ENCODE measurements at places on chromosomes 6 and 20. TPM values are rescaled to one million over a fixed set of nuclear protein-coding genes. Genes with fewer than 3 reads are reported as not detected.
A peak's percentile ranks its signal among the peaks of the same experiment; 100 is the strongest.

The SAMD5 gene
- total RNA-seq, result 1.3 TPM

DNA sequence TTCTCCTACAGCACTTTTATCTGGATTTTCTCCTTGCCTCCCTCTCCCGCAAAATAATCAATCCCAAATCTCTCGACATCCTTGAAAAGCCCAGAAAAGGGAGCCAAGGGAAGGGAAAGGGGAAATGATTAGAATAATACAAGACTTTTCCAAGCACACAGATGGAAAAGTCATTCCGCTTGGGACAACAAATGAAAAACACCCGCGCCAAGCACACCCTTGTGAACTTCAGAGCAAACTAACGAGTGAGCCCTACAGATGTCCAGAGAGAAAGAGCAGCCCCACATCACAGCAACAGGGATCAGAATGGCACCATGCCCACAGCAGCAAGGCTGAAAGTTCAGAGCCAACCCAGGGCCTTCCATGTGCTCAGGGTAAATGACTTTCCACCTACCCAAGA lies 49.6 kb downstream of the NINL start:
- DNase-seq, result no peak

DNA sequence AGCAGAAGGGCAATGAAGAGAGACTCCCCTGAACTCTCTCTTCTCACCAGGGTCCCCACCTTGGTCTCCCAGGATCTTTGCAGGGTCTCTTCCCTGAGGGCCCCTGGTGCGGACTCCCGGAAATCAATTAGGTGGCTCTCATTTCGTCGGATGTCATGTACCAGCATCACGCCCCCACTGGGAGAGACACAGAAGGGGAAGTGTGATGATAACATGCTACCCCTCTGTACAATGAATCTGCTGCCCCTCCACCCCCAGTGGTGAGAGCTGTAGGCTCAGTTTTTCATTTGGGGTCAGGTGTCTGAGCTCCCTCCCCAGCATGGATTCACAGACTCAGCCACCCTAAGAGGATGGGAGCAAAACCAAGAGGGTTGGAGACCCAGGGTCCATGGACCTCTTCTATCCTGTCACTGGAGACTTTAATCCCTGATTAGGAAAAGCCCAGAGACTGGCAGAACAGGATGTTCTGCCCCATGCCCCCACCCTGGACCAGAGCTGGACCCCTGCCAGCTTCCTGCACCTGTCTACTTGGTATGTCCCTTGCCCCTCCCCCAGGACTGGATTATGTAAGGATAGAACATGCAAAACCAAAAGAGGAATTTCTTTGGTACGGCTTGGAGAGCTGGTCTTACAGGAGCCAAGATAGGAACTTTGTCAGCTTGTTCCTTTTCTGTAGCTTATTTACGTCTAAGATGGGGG lies 11.1 kb downstream of the GGT7 start:
- DNase-seq, result no peak

DNA sequence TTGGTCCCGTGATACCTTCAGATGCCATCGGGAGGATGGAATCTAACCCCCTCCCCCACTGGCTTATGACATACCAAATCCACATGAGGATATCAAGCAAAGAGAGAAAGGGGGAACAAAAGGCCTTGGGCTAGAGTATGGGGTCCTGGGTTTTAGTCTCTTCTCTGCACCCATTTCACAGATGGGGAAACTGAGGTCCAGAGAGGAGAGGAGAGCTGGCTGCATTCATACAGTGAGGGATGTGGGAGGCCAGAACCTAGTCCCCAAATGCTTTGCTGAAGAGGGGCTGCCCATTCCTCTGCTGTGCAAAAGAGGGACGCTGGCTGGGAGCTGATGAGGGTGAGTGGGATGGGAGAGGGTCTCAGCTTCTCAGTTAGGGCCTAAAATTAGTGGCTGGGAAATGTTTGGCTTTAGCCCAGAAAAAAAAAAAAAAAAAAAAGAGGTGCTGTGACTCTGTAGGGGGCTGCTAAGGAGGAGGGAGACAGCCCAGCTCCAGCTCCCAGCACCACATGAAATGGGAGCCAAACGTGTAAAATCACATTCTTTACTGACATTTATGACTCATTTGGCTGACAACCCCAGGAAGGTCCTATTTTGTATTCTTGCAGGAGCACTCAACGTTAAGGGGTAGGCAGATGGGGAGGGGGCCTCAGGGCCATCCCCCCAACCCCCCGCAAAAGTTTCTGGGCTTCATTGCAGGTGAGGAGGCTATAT lies 11.9 kb downstream of the XKR7 start:
- DNase-seq, result no peak

- DNase-seq, result peak; percentile 30
Measured at GRCh38 chr6:108565091-108565766, 4.5 kb downstream of the FOXO3 start.

DNA sequence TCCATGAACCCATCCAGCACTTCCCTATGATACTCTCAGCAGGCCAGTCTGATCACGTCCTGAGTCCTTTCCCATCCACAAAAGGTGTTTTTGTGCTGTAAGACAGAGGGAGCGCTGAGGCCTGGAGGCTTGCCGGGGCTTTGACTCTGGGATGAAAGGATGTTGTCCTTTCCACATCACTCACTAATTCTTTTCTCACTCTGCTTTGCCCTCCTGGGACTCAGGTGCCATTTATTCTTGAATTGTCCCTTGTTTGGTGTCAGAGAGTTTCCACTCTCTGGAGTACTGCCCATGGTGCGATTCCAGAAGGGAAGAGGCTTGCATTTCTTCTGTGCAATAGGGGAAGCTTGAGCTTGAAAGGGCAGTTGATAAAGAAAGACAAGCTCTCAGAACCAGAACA lies 15.3 kb upstream of the TUBB2B start:
- no peak for DNase-seq

The PRR18 gene
- not detected for total RNA-seq

DNA sequence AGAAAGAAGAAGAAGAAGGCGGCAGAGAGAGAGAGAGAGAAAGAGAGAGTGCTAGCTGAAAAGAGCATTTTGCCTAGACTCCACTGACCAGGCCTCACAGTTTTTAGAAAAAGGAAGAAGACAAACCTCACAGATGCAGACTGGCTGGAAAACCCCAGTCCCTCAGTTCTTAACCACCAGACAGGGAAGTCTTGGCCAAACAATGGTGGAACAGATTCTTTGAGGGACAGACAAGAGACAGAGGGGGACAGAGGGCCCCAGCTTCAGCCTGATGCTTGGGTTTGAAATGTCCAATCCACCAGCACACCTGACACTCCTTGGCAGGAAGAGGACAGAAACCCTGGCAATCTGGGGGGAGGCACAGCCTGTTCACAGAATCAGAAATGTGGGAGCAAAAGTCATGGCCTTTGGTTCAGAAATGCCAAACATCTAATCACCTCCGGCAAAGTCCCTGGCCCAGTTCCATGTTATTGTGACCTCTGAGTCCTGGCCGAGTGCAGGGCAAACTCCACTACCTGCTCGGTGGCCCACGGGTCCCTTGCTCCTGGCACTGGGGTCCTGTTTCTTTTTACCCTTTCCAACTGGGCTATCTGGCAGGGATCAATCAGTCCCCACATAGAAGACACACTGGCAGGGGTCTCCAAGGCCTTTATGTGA lies 235.2 kb downstream of the LY86 start:
- DNase-seq, result no peak

DNA sequence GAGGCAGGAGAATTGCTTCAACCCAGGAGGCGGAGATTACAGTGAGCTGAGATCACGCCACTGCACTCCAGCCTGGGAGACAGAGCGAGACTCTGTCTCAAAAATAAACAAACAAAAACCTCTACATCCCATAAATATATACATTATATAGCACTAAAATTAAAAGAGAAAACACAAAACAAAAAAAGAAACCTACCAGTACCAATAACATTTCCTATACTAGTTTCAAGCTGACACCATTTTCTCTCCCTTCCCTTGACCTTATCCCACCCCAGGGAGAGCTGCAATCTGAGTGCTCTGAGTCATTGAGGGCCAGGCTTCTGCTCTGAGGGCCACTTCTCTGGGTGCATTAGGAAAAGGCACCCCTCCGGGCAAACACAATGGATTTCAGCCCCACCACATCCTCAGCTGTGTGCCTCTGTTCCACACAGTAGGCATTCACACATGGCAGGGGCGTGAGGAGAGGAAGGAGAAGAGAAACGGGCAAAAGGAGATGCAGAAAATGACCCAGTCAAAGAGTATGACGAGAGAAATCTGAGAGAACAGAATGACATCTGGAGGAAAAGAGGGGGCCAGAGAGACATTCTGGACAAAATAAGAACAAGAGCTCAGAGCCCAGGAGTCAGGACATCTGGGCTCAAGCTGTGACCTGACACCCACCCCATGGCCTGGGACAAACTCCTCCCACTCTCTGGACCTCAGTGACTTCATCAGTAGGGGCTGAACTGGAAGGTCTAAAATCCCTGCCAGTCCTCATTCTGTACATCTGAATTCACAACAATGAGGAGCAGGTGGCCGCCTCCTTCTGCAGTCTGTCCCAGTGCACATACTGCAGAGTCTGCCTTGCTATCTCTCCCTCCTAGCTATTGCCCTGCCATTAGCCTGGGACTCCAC lies 18.2 kb downstream of the TRIM26 start:
- DNase-seq, result no peak

The CALHM6 gene
- total RNA-seq, result not detected

- DNase-seq, result peak; percentile 55
Measured at GRCh38 chr20:44576297-44576696, 6.1 kb upstream of the PKIG start.

GRCh38 chr6:37990762-37991525 lies 171.4 kb downstream of the ZFAND3 start:
- DNase-seq, result peak; percentile 71

- no peak for DNase-seq
Measured at GRCh38 chr6:136338486-136338885, 48.8 kb upstream of the BCLAF1 start.

The NKAIN4 gene
- total RNA-seq, result not detected

The PPP1R14C gene
- total RNA-seq, result 0.80 TPM

The OOEP gene
- not detected for total RNA-seq

GRCh38 chr6:168152306-168152963 lies 73.4 kb upstream of the FRMD1 start:
- DNase-seq, result no peak

The UNC5CL gene
- total RNA-seq, result 0.37 TPM

The CTAGE9 gene
- not detected for total RNA-seq

The ACTL10 gene
- 0.06 TPM for total RNA-seq

DNA sequence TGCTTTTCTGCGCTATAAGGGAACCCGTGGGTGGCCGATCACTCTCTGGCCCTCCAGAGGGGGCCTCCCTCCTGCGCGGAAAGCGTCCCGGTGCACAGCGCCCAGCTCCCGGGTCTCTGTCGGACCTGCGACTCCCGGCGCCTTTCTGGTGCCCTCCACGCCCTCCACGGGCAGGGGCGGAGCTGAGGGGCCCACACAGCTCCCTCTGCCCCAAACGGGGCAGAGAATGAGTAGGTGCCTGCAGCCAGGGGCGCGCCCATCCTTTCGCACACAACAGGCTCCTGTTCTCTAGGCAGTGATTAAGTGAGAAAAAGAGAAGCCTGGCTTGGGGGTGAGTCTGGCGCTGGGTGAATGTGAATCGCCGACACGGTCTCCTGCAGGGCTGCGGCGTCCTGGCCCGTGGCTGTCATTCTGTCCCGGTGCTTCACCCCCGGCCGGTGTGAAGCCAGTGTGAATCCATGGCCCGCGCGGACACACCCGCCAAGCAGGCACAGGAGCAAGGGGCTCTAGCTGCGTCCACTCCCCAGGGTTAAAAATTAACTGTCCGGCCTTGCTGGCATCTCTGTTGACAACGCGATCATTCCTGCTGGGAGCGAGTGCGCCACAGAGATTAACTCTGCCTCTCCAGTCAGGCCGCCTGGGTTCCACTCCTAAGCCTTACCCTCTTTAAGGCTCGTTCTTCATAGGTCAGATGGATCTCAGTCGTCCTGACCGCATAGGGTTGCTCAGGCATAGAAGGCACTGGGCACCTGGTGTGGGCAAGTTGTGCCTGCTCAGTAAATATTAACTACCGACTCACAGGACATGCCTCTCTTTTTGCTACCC lies 88.8 kb downstream of the PCSK2 start:
- DNase-seq, result no peak

DNA sequence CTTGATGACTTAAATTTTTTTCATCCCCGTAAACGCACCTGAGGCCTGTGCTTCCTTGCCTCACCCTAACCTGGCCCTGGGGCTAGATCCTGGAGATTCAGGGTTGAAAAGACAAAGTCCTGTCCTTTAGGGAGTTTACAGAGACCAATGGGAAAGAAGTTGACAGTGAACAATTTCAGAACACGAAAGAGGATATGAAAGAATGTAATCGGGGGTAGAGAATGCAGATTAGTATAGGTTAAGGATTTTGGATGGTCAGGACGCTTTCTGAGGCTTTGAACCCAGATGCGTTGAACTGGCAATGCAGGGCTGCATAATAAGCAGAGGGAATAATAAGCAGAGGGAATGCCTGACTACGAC lies 1.7 kb upstream of the FBXO5 start:
- DNase-seq, result peak; percentile 18

The CYP39A1 gene
- 0.03 TPM for total RNA-seq

DNA sequence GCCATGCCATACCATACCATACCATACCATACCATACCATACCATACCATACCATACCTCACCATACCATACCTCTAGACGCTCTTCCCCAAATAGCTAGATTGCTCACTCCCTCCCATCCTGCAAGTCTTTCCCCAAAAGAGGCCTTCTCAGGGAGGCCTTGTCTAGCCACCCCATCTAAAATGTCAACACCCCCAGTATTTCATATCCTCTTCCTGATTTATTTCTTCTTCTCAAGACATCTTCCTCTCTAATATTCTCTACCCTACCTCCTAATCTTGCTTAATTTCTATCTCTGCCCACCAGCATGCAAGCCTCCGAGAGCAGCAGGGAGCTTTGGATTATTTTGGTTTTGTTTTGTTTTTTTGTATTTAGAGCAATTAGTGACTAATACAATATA lies 225.2 kb upstream of the RREB1 start:
- no peak for DNase-seq

The OR2J3 gene
- not detected for total RNA-seq

DNA sequence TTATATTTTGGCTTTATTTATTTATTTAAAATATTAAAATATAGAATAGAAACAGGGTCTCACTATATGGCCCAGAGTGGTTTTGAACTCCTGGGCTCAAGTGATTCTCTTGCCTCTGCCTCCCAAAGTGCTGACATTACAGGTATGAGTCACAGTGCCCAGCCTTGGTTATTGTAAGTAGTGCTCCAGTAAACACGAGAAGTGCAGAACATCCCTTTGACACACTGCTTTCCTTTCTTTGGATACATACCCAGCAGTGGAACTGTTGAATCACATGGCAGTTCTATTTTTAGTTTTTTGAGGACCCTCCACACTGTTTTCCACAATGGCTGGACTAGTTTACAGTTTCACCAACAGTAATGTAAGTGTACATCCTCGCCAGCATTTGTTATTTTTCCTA lies 203.9 kb downstream of the PHF3 start:
- DNase-seq, result peak; percentile 37

The PRRC2A gene
- total RNA-seq, result 115 TPM

DNA sequence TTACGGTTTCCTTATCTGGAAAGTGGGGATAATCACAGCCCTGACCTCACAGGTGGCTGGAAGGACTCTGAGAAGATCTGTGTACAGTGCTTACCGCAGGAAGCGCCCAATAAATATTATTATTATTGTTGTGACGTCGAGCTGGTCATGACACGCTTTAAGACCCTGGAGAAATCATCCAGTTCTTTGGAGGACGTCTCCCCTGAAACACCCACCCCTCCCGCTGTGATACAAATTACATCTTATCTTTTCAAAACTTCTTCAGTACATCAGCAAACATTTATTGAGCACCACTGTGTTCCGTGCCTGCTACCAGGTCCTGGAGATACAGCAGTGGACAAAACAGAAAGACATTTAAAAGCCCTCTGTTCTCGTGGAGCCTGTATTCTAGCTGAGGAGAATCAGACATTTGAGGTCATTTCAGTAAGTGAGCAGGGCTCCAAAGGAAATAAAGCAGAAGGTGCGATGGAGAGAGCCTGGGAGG lies 118.7 kb downstream of the CEBPB start:
- no peak for DNase-seq

GRCh38 chr6:36969240-36969691 lies 14.7 kb downstream of the PI16 start:
- no peak for DNase-seq

The COX4I2 gene
- not detected for total RNA-seq
